ENCODE measurements at places on chromosomes 2 and 18.

- DNase-seq = no peak
Observed at GRCh38 chr2:41475959-41476358, 571.9 kb upstream of the PKDCC start.

GRCh38 chr2:138910427-138910826, 130.2 kb upstream of the NXPH2 start:
- DNase-seq = no peak

DNA sequence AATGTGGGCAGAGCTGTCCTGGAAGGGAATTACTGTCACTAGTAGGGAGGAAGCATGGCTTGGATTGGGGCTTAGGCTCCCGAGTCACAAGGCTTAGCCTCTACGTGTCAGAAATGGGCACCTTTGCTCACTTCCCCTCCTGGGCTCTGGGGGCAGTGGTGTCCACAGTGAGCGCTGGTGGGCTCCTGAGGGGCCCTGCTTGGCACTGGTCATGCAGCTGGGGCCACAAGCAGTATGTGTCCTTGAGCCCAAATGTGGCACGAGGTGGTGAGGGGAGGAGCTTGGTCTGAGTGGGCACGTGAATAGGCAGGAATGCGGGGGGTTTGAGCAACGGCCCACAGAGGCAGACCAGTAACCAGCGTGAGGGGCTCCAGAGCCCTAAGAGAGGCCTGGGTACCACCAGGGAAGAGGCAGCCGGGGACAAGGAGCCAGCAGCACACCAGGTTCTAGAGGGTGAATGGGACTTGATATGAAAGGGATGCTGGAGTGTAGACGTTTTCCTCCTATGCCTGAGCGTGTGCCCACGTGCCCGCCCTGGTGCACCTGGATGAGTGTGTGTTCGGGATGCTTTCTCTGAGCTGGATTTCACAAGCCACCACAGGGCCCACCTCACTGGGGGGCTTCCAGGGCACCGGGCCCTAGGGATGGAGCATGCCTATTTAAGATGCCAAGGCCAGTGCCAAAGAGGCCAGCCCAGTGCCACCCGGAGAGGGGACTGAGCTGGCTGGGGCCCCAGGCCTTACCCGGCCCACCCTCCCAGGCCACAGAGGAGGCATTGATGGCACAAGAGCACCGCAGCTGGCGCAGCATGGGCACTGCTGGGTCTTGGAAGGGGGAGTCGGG, 22.8 kb upstream of the PTMA start:
- DNase-seq = no peak

GRCh38 chr18:23538870-23539269, 35.6 kb downstream of the RMC1 start:
- DNase-seq = no peak

DNA sequence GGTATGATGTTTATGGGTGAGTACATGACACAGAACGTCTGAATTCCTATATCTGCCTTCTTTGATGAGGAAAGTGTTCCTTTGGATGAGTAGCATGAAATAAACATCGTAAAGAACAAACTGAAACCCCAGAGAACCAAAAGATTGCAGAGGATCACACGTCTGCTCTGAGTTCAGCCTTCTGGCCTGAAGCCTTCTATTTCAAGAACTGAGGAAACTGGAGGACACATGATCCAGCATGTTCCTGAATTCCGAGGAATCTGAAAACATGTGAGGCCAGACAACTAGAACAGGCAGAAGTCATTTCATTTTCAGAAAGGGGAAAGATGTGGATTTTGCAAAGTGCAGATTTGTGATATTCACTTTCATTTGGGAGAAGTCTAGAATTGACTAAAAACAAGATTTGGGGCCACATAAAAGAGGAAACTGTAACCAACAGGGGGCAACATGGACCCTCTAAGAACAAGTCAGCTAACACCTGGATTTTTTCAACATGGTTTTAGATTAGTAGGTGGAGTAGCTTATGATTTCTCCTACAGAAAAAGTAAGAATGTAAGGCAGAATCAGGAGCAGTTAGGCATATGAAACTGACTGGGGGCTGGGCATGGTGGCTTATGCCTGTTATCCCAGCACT, 8.3 kb downstream of the SULT6B1 start:
- DNase-seq = no peak

DNA sequence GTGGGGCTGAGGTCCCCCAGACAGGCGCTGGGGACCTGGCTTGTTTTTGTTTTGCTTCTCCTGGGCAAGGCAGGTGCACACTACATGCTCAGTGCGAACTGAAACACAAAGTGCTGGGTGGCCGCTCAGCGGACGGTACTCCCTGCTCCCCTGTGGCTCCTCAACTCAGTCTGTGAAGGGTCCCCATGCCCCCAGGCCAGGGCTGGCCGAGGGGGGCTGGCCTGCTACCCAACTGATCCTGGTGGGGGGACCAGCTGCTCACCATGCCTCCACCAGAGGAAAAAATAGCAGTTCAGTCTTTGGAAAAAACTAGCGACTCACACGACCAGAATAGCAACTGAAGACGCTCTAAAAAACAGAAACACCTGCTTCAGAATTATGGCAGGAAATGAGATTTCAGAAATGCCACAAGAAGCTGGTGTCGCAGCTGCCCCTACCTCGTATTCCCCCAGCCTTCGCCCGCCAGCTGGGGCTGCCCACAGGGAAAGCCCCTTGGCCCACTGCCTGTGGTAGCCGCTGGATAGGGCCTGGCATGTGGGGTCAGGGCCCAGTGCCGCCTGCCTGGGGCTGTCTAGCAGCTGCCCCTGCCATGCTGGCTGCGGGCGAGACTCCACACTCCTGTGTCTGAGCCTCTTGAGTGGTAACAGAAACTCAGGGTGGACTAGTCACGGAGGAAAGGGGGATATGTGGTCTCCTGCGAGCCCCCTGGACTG, 43.7 kb downstream of the MEX3C start:
- peak; percentile 26 for DNase-seq

GRCh38 chr2:200661477-200661876, 75.7 kb downstream of the AOX1 start:
- DNase-seq = no peak

DNA sequence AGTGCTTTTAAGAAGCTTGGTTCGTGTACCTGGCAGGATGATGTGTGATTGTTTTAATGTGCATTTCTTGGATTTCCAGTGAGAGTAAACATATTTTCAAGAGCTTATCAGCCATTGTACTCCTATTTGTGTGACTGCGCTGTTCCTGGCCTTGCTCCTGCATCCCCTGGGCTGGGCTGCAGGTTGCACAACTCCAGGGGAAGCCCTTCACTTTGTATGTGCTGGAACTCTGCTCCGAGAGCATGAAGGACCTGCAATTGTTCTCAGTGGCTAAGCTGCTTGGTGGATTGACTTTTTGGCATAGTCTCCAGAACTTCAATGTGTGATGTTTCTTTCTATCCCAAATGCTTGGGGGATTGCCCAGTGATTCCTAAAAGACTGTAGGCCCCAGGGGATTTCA, 18.8 kb downstream of the ATP6V1C2 start:
- no peak for DNase-seq

DNA sequence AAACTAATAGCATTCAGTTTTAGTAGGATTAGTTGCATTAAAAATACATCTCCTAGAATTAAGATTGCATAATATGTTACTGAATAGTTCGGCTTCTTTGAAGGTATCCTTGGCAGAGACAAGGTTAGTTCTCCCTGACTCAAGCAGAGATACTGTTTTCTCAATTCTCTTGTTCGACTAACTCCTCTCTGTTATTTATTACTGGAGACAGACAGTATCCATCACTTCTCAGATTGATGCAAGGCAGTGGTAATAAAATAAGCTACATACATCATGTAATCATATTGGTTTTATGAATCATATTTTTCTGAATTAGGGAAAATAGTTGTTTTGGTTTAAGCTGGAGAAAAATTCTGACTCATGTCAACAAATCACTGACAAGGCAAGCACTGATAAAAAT, 134.8 kb downstream of the SLC8A1 start:
- DNase-seq = no peak

- DNase-seq = no peak
Observed at GRCh38 chr18:32767400-32767799, 5.4 kb downstream of the KLHL14 start.

GRCh38 chr18:46759890-46760289, 3.0 kb upstream of the ST8SIA5 start:
- DNase-seq = no peak

- no peak for DNase-seq
Observed at GRCh38 chr2:11547912-11548497, 14.2 kb downstream of the GREB1 start.

- DNase-seq = no peak
Observed at GRCh38 chr2:48399828-48400552, 130.0 kb upstream of the STON1 start.

DNA sequence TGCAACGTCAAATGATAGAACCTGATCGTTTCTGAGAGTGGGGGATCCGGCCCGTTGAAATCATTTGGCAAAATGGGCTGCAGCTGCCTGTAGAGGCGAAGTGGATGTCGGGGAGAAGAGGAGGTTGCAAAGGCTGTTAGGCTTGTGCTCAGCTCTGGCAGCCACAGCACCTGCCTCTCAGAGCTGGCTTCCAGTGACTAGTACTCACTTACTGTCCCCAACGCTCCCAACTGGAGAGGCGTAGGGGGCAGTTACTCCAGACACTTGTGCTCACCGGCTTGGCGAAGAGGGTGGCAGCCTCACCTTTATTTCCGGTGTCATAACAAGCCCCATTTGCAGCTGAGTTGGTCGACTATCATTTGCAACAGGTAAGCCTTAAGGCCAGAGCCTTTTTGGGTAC, 37.9 kb downstream of the NCK2 start:
- DNase-seq = no peak

DNA sequence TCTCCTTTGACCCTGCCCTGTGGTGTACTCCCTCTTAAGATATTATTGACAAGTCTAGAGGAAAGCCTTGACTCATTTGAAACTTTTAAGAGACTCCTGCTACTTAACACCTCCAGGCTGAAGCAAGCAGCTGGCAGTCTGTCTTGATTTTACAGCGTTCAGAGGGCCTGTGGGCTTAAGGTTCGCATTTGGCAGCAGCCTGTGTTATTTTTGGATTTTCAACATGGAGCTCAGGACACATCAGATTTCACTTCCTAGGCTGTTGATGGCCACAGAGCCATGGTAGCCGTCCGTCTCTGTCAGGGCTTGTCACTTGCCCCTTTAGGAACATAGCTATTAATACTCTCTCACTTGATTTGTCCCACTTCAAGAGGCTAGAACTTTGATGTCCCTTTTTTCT, 73.6 kb downstream of the VWA3B start:
- no peak for DNase-seq

- no peak for DNase-seq
Observed at GRCh38 chr18:5974696-5975095, 79.4 kb upstream of the TMEM200C start.

- no peak for DNase-seq
Observed at GRCh38 chr2:190986221-190986953, 27.6 kb downstream of the STAT1 start.

DNA sequence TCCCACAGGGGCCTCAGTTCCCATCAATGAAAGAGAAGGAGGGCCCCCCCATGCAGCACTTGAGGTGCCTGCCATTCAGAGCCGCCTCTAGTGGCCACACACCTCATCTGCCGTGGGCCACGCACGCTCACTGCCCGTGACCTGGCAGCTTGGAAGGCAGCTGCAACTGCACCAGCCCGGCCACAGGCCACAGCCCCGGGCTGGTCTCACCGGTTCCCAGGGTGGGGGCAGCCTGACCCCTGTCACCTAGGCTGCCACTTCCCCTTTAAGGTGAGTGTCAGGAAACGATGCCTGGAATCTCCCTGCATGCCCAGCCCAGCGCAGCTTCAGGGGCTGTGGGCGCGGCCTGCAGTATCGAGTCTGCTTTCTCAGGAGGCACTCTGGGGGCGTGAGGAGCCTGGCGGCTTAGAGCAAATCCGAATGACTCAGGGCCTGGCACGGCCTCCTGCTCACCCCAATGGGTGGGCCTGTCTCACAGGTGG, 2.6 kb downstream of the MAB21L4 start:
- DNase-seq = peak; percentile 42

DNA sequence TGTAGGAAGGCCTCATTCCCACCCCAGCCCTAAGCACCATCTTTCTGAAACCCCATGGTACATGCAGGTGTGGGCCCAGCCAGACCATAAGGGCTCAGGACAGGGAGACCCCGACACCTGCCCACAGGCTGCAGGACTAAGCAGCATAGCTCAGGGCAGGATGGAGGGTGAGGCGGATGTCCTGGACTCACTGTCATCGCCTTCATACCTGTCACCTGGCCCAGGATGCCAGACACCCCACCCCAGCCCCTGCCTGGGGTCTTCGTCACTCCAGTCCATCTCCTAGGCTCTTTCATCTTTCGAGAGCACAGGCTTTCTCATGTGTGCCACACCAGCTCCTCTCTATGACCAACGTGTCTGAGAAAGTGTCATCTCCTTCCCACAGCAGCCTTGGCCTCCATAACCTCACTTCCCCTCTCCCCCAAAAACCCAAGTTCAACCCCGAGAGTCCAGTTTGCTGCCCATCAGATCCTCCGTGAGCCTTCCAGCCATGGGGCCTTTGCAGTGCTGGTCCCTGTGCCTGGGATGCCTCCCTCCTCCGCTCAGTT, 71.5 kb downstream of the EMX1 start:
- DNase-seq = no peak

GRCh38 chr2:215699018-215699417, 263.1 kb upstream of the FN1 start:
- no peak for DNase-seq

GRCh38 chr2:147464737-147465357, 380.0 kb upstream of the ACVR2A start:
- no peak for DNase-seq

- DNase-seq = no peak
Observed at GRCh38 chr2:48452108-48452507, 77.8 kb upstream of the STON1 start.

DNA sequence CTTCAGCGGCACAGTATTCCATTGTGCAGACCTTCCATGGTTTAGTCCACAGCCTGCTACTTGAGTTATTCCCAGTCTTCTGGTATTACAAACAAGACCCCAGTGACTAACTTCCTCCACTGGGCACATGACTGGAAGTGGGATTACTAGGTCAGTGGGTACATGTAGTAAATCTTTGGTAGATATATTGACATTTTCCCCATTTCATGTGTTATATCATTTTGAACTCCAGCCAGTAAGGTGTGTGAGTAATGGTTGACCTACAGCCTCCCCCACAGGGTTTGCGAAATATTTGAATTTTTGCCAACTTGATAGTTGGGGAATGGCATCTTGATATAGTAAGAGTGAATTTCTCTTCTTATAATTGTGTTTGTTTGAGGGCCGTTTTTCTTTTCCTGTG, 58.8 kb downstream of the RNF144A start:
- DNase-seq = no peak

- no peak for DNase-seq
Observed at GRCh38 chr2:241804326-241805229, 4.4 kb upstream of the NEU4 start.

GRCh38 chr2:237642038-237642734, 14.8 kb downstream of the LRRFIP1 start:
- no peak for DNase-seq

GRCh38 chr2:183952741-183953140, 645.6 kb upstream of the ZNF804A start:
- no peak for DNase-seq

DNA sequence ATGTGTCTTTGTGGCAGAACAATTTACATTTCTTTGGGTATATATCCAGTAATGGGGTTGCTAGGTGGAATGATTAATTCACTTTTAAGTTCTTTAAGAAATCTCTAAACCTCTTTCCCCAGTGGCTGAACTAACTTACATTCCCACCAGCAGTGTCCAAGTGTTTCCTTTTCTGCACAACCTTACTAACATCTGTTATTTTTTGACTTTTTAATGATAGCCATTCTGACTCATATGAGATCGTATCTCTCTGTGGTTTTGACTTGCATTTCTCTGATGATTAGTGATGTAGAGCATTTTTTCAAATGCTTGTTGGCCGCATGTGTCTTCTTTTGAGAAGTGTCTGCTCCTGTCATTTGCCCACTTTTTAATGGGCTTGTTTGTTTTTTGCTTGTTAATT, 43.1 kb upstream of the PTH2R start:
- DNase-seq = no peak

All from stimulated activated CD8-positive, alpha-beta memory T cell treated with anti-CD3 and anti-CD28 coated beads, Interleukin-15, amount 100 ng/mL, for 24 hours (primary cell).